ENCODE measurements at places on chromosomes 16 and 17. TPM values are rescaled to one million over a fixed set of nuclear protein-coding genes. Genes with fewer than 3 reads are reported as not detected.
A peak's percentile ranks its signal among the peaks of the same experiment; 100 is the strongest.

Gene SEPTIN12
- total RNA-seq, result not detected

Gene CCL17
- total RNA-seq, result not detected

Gene CCDC40
- total RNA-seq, result 5.8 TPM

Gene CCL18
- total RNA-seq, result 1.4 TPM

Gene CTF1
- total RNA-seq, result 7.5 TPM

Gene TRAPPC1
- 107 TPM for total RNA-seq

Gene C16orf90
- not detected for total RNA-seq

DNA sequence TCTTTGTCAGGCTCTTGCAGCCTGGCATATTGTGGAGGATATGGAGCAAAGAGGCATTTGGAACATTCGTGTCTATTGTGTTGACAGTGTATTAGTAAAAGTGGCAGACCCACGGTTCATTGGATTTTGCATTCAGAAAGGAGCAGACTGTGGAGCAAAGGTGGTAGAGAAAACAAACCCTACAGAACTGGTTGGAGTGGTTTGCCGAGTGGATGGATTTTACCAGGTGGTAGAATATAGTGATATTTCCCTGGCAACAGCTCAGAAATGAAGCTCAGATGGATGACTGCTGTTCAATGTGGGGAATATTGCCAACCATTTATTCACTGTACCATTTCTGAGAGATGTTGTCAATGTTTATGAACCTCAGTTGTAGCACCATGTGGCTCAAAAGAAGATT is 44.5 kb downstream of the EFCAB13 start:
- DNase-seq, result no peak

- DNase-seq, result peak; percentile 98
Observed at GRCh38 chr17:47895856-47896671, at the start of gene SP2. TSS of gene SP2 (plus strand) at chr17:47896236. CDS start at chr17:47896287, 51 bp downstream.

DNA sequence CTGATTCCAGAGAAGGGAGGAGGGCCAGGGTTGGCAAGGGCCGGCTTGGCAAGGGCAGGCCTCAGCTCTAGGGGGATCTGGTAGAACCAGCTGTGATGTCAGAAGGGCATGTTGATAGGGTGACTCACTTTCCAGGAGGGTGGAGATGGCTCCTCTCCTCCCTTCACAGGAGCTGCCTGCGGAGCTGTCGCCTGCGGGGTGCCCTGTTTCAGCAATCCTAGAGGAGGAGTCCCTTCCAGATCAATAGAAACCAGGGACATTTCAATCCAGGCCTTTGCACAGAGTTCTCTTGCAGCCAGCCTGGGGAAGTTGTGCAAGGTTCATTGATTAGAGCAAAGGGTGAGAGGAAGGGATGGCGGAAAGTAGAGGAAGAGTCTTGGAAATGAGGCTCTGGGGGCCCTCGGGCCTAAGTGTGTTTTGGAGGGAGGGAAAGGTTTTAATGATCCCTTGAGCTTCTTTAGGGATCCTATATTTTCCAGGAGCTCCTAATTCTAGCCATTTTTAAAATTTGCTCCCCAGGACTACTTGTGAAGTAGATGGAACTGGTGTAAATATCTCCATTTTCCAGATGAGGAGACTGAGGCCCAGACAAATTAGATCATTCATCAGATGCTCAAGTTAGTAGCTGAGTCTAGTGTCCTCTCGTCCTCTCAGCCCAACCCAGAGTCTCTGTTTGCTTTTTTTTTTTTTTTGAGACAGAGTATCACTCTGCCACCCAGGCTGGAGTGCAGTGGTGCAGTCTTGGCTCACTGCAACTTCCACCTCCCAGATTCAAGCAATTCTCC is 24.8 kb upstream of the CSNK2A2 start:
- DNase-seq, result no peak

- DNase-seq, result no peak
Observed at GRCh38 chr16:85635545-85636140, 22.5 kb downstream of the GSE1 start.

- no peak for DNase-seq
Observed at GRCh38 chr17:6599364-6599763, 41.1 kb downstream of the KIAA0753 start.

GRCh38 chr17:80138856-80139426 is 8.0 kb downstream of the EIF4A3 start:
- no peak for DNase-seq

DNA sequence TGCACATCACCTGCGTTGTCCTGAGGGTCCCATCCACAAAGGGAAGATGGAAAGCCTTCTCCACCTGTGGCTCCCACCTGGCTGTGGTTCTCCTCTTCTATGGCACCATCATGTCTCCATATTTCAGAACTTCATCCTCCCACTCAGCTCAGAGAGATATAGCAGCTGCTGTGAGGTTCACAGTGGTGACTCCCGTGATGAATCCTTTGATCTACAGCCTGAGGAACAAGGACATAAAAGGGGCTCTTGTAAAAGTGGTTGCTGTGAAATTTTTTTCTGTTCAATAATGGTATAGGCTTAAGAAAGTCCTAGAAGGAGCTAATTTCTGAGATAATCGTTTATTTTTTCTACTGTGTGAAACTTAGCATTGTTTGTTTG is 18.7 kb downstream of the ZNF200 start:
- DNase-seq, result no peak

DNA sequence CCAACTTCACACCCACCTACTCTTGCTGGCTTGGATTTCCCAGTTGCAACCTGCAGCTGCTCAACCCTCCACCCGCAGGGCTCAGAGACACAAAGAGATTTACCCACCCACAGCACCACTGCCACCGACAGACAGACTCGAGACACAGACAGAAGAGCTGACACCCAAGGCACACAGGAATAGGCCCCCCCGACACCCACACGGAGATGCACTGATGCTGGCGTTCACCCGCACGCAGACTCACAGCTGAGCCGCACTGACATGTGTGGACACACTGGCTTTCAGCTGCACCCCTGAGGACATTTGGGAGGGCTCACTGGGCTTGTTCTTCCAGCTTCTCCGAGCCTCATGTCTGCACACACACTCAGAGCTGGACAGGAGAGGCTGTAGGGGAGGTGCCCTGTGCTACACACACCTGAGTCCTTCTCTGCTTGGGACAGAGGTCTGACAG is 8.2 kb downstream of the STX1B start:
- no peak for DNase-seq

DNA sequence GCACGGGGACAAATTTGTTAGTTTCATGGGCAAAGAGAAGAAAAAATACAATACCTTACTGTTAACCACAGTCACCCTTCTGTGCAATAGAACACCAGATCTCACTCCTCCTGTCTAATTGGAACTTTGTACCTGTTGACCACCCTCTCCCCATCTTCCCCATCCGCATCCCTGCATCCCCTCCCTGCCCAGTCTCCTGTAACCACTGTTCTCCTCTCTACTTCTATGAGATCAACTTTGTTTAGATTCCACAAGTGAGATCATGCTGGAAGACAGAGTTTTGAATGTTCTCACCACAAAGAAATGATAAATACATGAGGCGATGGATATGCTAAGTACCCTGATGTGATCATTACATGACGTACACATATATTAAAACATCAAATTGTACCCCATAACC is 47.7 kb downstream of the CLEC16A start:
- DNase-seq, result no peak

GRCh38 chr16:50505714-50506542 is 42.3 kb upstream of the NKD1 start:
- DNase-seq, result no peak

GRCh38 chr17:16297367-16298139 is 55.7 kb downstream of the CENPV start:
- no peak for DNase-seq

All from left ventricle myocardium superior (tissue), 1 donor.